ENCODE measurements at places on chromosomes 6 and 20.

- no peak for ATAC-seq
Observed at GRCh38 chr20:16955462-16955861, 207.3 kb downstream of the OTOR start.

DNA sequence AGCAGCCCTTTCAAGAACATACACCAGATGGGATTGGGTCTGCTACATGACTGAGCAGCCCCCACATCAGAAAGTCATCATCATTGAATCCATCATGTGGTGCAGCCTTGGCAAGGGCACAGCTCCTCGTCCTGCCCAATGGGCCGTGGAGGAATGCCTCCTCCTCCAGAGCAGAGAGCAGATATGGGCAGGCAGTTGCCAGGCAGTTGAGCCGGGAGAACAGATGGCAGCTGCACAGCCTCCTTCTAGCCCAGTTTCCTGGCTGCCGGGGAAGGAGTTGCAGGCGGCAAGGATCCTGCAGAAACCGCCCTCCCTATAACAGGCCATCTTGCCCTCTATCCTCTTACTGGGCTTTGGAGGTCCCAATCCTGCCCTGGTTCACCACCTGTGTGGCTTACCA is 11.9 kb upstream of the ZFAND3 start:
- ATAC-seq: no peak

DNA sequence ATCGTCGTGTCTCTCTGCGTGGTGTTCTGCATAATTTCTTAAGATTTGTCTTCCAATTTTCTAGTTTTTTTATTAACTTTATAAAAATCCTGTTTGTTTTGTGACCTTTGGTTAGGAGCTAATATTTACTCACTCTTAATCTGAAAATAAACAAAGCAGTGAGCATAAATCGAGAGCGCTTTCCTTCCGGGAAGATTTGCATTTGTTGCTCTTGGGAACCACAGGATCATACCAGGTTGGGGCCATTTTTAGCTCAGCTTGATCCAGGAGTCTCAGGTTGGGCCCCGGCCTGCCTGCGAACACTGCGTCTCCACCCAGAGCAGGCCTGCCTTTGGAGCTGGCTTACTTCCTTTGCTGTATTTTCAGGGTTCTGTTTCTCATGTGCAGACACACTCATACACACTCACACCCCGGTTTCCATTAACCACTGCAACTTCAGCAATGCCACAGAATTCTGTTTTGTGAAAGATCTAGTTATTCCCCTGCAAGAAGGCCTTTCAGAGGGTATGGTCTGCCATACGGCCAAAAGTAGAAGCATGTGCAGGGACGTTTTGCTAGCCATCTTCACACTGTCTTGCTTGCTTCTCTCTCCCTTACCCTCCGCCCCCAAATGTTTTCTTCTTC is 17.3 kb downstream of the BPHL start:
- ATAC-seq: no peak

- ATAC-seq: no peak
Observed at GRCh38 chr20:36736451-36737182, 9.3 kb downstream of the NDRG3 start.

- ATAC-seq: no peak
Observed at GRCh38 chr6:127347178-127347577, 3.8 kb upstream of the ECHDC1 start.

- no peak for ATAC-seq
Observed at GRCh38 chr6:12848964-12849808, 132.6 kb downstream of the PHACTR1 start.

- ATAC-seq: no peak
Observed at GRCh38 chr6:74507649-74508048, 698.2 kb downstream of the COL12A1 start.

DNA sequence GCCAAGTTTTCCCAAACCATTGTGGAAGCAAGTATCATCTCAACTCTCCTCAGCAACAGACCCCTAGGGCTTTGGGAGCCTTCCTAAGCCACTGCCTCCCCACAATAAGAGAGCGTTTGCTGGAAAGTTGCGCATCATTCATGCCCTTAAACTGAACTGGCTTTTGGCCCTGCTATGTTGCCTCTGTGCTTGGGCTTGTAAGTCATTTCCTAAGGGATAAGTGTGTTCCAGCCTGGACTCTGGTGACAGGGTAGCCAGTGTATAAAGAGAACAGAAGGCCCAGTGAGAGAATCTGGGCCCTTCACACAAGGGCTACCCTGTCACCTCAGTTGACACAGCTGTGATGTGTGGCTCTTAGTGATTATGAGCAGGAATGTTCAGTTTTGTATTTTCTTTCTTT is 77.8 kb downstream of the COL9A1 start:
- no peak for ATAC-seq

- ATAC-seq: no peak
Observed at GRCh38 chr20:56631990-56632327, 2.9 kb downstream of the TFAP2C start.

DNA sequence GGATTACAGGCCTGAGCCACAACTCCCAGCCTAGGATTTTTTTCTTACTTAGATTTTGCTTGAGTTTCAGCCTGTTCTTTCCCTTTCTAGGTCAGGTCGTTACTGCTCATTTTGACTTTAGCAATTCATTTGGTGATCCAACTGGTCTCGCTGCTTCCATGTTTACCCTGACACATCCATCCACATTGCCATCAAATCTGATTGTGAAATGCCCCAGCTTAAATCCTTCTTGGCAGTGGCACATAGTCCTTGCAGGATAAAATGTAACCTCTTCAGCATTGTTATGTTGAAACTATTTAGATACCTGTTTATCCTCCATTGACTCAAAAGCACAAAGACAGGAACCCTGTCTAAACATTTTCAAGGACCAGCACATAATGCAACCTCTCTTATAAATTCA is 77.2 kb downstream of the DNAH8 start:
- ATAC-seq: no peak

DNA sequence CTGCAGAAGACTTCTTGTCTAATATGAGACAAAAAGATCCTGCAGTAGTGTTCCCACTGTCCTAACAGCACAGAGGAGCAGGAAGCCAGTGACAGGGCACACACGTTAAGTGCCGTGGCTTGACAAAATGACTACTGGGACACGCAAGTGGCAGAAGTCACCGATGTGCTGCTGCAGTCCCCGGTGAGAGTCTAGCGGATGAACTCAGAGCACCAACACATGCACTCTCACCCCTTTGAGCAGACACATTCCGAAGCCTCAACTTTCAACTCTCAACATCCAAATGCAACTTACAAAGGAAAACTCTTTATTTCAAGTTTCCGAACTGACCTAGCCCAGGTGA is 898 bp downstream of the LAMA4 start:
- peak; percentile 25 for ATAC-seq

DNA sequence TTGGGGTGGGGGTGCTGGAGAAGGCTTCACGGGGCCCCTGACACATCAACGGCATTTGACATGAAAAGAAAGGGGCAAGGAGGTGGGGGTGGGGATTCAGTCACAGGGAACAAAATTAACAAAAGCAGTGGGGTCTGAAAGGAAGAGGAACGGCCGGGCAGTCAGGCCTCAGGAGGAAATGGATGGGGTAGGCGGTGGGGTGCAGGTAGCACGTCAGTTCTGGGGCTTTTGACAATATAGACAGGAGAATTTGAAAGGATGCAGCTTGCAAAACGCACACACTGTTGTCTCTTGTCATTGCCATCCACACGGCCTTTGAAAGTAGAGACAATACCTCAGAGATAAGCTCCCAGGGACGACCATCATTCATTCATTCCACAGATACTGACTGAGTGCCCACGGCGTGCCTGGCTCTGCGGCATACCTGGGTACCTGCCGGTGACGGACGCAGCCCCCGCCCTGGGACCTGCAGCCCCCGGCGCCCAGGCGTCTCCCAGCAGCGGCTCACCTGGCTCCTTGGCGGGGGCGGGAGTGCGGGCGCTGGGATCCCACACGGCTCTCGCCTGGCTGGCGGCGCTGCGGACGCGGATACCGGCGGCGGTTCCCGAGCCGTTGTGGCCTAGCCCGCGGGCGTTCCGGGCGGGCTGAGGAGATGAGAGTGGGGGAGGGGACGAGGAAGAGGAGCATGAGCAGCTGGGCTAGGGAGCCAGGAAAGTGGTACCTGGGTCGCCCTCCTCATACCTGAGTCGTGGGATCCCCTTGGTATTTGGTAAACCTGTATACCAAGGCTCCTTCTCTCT is at the start of gene SLC26A8:
Gene SLC26A8, minus strand, starts transcription at position 646 of the 800 bp plus-strand sequence. CDS start 4,934 bp downstream, outside the sequence.
- ATAC-seq: no peak

DNA sequence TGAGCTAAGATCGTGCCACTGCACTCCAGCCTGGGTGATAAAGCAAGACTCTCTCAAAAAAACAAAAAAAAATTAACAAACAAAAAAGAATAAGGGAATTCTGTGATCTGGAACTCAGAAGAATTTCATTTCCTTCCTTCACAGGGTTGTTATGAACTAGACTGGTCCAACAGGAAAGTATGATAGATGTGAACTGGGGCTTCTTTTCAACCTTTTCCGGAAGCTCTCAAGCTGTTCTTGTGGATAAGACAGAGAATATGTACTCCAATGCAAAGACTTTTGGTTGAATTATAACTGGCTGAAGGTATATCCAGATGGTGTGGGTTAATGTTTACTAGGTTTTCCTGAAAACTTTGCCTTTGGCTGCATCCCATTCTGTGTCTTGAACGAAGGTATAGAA is 5.3 kb downstream of the RNF8 start:
- ATAC-seq: no peak

- no peak for ATAC-seq
Observed at GRCh38 chr20:33130568-33131061, 37.3 kb upstream of the BPIFA2 start.

DNA sequence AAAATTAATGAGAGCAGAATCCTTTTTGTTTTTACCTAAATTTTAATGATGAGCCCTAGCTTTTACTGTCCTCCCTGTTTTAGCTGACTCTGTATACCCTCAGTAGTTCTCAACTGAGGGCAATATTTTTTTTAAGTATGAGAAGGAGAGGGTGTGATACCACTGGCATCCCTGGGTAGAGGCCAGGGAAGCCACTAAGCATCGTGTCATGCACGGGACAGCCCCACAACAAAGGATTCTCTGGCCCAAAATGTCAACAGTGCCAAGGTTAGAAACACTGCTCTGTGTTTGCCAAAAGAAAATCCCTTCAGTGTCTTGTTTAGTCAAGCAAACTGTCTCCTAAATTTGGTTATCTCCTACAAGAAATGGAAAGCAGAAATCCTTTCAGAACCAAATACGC is 210.4 kb downstream of the KCNQ5 start:
- peak; percentile 29 for ATAC-seq

DNA sequence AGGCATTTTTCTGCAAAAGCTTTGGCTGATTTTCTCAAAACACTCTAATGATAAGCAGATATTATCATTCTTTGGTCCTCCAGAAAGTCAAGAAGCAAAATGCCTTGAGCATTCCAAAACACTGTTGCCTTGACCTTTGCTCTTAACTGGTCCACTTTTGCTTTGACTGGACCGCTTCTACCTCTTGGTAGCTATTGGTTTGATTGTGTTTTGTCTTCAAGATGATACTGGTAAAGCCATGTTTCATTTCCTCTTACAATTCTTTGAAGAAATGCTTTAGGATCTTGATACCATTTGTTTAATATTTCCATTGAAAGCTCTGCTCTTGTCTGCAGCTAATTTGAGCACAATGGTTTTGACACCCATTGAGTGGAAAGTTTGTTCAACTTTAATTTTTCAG is 35.6 kb upstream of the SDHAF4 start:
- ATAC-seq: no peak

- no peak for ATAC-seq
Observed at GRCh38 chr20:24915892-24916291, 33.2 kb upstream of the CST7 start.

GRCh38 chr6:139742671-139743070 is 368.2 kb upstream of the CITED2 start:
- no peak for ATAC-seq

DNA sequence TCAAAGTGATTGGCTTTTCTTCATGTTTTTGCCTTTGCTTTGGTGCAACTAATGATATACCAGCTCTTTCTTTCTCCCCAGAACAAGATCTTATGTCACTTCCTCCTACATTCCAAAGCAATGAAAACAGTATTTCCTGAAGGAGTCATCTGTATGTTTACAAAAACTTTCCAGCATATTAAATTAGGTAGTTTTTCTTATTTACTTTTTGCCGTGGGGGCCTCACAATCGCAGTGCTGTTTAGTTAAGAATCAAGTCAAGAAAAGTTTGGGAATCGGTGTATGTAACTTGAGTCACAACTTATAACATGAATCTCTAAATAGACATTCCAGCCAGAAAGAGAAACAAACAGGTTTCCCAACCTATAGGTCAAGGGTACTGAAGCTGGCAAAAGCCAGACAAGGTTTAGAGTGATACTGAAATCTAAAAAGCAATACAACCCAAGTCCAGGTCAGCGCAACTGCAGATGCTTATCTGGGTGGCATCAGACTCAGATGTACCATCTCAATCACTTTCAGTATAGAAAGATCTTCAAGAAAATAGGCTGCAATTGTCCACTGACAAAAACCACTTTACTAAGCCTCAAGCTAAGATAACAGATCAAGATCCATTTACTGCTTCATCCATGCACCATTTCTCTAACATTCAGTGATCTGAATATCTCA is 63.6 kb downstream of the IPCEF1 start:
- ATAC-seq: no peak

DNA sequence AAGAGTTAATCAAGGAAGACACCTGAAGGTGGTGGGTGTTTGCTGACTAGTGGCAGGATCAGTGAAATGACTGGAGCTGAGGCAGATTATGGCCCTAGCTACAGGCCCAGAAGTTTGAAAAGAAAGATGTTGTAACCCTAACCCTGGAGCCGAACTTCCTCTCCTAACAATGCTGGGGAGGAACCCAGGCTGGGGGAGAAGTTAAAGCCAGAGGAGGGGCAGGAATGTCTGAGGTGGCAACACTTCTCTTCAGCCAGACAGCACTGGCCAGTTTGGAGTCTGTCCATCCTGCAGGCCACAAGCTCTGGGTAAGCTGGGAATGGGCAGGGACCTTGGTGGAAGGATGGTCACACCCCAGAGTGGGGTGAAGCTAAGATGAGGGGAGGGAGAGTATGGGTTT is at the start of gene LST1:
Gene LST1, plus strand, starts transcription at position 270 of the 400 bp plus-strand sequence. CDS start 1,023 bp downstream, outside the sequence.
- ATAC-seq: no peak

- peak; percentile 81 for ATAC-seq
Observed at GRCh38 chr20:51500311-51500710, 42.2 kb downstream of the NFATC2 start.

GRCh38 chr6:166925141-166925996 is 31.0 kb downstream of the RNASET2 start:
- peak; percentile 18 for ATAC-seq

- peak; percentile 55 for ATAC-seq
Observed at GRCh38 chr6:3269281-3269975, 10.7 kb downstream of the PSMG4 start.

Data from activated T-helper 17 cell treated with anti-CD3 and anti-CD28 coated beads, Interleukin-2, amount 50 U/mL, for 72 hours (primary cell).